ENCODE measurements at places on chromosomes 2 and 18.

- DNase-seq = no peak
Observed at GRCh38 chr2:8193146-8193545, 488.7 kb upstream of the ID2 start.

DNA sequence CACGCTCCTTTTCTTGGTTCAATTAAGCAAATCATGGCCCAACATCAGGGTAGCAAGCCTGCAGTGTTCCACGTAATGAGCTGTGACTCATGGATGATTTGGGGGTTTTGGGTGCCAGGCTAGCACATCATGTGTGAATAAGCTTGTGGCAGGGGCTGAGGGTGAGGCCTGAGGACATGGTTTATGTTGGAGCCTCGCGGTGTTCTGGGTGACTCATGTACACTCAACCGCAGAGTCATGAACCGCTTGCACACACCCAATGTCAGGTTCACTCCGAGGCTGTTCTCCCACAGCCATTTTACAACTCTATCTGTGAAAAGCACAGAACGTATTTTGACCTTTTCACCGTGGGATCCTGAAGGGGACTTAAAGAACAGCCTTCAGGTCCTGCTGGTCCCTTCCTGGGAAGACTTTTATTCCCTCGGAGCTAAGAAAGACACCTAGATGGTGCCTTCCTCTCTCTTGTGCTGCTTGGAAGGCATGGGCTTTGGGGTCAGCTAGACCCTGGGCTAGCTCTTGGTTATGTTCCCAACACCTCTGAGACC, 139.9 kb upstream of the ZEB2 start:
- DNase-seq = no peak

DNA sequence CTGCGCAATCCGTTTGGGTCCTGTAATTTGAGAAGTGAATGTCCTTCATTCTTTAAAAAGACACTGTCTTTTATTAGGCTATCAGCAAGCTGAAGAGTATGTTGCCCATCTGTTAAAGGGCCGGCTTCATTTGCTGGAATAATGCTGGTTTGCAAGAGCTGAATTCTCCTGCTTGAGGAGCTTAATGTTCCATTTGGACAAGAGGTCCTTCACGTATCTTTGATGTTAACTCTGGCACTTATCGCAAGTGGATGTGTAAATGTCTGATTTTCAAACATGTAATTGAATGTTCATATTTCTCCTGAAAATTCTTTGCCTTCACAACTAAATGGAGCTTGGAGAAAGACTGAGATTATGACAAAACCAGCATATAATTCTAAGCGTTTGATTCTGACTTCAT, 280.8 kb upstream of the NRP2 start:
- no peak for DNase-seq

DNA sequence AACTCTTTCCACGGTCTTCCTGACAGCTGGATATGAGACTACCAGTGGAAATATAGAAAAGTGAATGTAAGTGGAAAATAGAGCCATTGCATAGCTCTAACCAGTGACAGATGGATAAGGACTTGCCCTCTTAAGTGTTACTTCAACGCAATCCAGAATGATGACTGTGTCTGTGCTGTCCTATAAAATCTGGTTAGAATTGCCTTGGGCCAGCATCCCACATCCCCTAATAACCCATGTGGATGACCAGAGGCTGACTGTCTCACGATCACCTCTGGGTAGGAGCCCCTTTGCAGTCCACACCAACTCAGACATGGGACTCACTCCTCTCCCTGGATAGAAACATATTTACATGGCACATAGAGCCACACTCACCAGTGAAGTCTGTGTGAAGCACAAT, 186.6 kb downstream of the C1D start:
- DNase-seq = no peak

DNA sequence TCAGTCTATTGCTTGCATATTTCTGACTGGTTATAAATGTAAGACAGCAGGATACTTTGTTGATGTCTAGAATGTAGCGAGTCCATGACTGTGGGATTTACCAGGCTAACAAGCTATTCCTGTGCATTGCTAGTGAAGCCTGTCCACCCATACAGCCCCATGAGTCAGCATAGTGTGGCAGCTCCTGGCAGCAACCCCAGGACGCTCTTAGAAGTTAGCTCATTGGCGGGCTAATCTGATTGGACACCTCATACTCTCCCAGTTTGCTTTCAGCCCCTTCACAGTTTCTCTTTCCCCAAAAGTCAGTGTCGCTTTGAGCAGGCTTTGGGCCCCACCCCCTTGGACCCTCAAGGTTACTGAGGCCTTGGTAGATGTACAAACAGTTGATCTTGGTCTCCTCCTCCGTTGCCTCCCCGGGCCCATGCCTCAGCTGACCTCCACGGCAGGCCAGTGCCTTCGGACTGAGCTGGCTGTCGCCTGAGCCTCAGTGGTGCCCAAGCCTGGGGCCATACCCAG, 48.0 kb downstream of the COA5 start:
- peak; percentile 69 for DNase-seq

DNA sequence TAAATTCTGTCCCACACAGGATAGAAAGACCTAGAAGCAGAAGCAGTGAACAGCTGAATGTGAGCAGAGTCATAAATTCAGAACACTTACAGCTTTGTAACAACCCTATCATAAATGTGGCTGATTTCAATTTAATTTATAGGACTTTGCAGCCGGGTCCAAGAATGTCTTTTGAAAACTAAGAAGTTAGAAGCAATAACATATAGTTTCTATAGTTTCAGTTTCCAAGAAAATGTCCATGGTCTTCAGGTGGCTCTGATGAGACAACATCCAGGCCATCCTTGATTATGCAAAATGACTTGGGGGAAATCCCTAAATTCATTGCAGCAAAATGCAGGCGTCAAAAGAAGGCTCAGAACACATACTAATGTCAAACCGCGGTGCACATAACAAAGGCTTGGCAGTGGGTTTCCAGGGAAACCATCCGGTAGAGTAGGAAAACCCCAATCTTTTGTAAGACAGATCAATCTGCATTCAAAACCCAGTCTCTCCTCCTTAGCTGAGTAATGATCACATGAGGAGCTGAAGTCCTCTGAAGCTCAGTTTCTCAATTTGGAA, 442.2 kb upstream of the ID2 start:
- DNase-seq = no peak

DNA sequence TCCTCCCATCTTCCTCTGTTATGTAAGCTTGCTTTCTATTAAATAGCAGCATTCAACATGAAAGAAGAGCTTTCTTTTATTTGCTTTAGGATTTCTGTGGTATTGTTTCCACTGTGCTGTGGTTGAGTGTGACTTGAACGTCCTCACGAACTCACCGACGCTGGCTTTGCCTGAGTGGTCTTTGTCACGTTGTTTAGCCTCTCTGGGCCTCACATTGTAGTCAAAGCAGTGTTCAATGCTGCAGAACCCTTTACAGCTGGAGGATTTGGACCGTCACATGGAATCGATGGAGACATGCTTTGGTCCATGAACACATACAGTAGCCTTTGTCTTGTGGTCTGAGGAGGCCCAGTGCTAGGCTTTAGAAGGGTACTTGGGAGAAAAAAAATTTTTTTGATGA, 66.3 kb downstream of the TANC1 start:
- no peak for DNase-seq

DNA sequence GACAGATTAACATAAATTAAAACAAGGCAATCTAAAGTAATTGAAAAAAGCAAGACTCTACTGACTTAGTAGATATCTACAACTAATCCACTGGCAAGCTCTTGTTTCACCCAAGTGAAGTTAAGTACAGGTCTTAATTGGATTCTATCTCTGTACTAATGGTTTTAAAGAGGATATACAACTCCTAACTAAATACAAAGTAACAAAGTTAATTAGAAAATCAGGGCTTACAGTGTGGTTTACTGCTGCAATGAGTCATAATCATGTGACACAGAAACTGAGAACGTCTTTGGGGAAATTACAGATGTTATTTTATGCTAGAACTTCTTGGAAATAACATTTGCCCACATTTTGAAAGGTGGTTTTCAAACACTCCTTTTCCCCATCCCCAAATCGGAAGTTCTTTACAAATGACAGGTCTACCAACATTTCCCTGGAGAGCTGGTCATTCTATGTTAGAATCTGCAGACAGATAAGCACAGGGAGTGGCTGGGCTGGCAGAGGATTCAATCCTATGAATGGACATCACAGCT, 245.3 kb downstream of the STK39 start:
- DNase-seq = no peak

DNA sequence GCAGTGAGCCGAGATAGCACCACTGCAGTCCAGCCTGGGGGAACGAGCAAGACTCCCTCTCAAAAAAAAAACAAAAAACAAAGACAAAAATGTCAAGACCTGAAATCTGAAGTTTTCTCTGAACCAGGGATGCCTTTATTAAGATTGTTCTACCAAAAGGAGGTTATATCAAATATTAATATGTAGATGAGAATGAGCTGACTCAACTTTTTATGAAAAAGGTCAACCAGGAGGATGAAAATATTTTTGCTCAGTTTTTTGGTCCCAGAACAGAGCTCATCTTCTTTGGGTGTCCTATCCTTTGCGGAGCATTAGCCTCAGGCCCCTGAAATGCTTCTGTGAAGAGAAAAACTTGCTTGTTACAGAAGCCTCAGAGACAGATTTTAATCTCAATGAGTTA, 44.0 kb downstream of the NEMP2 start:
- no peak for DNase-seq

DNA sequence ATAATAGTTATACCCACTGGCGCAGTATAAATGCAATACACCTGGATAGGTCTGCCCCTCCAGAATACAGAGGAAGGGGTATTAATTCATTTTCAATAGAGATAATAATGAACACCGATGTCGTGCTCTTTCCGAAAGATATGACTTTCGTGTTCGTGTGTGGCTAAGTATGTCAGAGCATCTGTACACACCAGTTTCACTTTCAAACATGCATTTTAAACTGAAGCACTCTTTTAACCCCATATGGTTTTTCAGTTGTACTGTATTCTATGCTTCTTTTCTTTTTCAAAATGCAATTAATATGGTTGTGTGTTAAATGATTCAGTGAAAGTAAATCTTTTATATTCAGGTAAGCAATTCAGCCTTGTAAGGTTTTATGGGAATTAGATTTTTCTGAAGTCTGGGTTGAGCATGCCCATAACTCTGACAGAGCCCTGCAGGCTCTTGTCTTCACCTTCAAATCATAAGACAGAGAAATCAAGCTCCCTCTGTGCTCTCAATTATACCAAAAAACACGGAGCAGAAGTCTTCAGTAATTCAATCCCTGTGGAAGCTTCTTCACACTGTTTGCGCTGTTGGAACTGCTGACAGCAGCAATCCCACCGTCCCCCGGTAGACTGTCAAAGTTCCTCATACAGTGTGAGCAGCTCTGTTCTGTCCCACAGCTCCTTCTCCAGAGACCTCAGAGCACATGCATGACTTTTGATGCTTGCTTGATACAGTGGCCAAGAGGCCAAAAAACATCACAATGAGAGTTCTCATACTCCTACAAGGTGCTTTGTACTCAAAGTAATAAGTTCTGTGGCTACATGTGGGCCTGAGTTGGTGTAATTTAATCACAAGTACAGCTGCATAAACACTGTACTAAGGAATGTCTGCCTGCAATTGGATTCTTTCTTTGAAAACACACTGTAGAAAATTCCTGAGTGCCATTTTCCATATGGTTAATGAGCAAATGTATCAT, 186.8 kb downstream of the ZNF521 start:
- no peak for DNase-seq

DNA sequence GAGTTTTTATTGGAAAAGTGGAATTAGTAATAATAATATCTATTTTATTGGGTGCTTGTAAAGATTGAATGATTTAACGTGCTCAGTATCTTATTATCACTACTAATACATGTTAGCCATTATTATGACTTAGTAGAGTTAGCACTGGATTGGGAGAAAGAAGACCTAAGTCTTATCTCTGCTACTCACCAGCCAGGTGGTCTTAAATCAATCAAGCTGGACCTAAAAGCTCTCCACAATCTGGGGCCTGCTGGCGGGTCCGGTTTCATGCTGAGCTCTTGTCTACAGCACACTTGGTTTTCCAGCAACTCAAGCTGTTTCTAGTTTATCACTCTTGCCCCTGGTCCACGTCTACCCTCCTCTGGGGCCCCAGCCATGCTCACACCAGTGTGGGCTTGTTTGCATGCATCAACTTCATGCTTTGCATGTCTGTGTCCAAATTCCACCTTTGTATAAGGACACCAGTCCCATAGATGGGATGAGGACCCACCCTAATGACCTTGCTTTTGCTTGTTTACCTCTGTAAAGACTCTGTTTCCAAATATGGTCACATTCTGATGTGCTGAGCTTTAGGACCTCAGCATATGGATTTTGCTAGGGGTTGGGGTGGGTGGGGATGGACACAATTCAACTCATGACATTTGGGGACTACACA, 363.1 kb downstream of the LPIN1 start:
- DNase-seq = no peak

GRCh38 chr2:99644419-99644787, 154.6 kb upstream of the REV1 start:
- no peak for DNase-seq

DNA sequence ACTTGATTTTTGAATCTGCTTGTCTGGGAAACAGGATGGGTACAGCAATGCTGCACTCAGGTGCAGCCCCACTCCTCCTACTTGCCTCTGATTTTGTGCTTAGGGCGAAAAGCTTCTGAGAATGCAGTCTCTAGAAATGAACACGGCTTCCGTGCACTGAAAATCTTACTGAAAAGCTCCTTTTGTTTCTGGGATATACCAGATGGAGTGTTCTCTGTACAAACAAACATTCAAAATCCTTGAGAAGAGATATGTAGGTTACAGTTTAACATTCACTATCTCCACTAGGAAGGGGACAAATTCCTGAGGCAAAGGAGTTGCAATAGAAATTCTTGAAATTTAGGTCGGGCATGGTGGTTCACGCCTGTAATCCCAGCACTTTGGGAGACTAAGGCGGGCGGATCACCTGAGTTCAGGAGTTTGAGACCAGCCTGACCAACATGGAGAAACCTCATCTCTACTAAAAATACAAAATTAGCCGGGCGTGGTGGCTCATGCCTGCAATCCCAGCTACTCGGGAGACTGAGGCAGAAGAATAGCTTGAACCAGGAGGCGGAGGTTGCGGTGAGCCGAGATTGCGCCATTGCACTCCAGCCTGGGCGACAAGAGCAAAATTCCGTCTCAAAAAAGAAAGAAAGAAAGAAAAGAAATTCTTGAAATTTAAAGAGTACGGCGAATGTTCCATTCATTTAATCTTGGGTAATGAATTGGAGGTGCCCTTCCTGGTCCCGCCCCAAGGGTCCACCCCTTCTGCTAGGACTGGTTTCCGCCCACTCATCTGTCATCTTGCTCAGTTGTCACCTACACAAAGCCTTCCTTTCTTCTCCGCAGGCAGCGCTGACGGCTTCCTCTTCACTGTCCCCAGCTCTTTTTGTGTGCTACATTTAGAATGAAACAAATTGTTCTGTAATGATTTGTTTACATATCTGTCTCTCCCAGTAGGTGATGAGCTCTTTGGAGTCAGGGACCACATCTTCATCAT, 92.4 kb downstream of the SOCS6 start:
- peak; percentile 78 for DNase-seq

GRCh38 chr18:3619746-3620145, 169.8 kb downstream of the TGIF1 start:
- DNase-seq = no peak

GRCh38 chr2:218369330-218369729, 12.7 kb downstream of the CATIP start:
- no peak for DNase-seq

- DNase-seq = no peak
Observed at GRCh38 chr2:113711851-113712250, 44.6 kb downstream of the SLC35F5 start.

All from NCI-H460 (cell line).